Activated T-helper 17 cell treated with anti-CD3 and anti-CD28 coated beads, Interleukin-2, amount 50 U/mL, for 72 hours (primary cell): ENCODE measurements at places on chromosomes 16 and 17.
A peak's percentile ranks its signal among the peaks of the same experiment; 100 is the strongest.

- no peak overlapping the region for H3K27ac ChIP-seq
- no peaks in the 10 kb centered on the region for H3K36me3 ChIP-seq
- H3K4me1 ChIP-seq, result no peaks in the 10 kb centered on the region
- ATAC-seq, result no peak
Observed at GRCh38 chr16:26889740-26890139, 177.0 kb upstream of the C16orf82 start.

GRCh38 chr17:68927516-68927915, 27.7 kb downstream of the ABCA8 start:
- no peaks in the 10 kb centered on the region for H3K36me3 ChIP-seq
- peaks cover 7% of the 10 kb centered on the region for H3K27me3 ChIP-seq
- no peak overlapping the region for H3K27ac ChIP-seq
- no peak for ATAC-seq
- H3K4me1 ChIP-seq, result no peaks in the 10 kb centered on the region

- H3K4me1 ChIP-seq, result no peaks in the 10 kb centered on the region
- H3K4me3 ChIP-seq, result no peak overlapping the region
- ATAC-seq, result no peak
- H3K27ac ChIP-seq, result no peak overlapping the region
- H3K27me3 ChIP-seq, result peaks cover 11% of the 10 kb centered on the region
- H3K36me3 ChIP-seq, result no peaks in the 10 kb centered on the region
Observed at GRCh38 chr17:70072546-70073309, 2.3 kb upstream of the KCNJ16 start.

GRCh38 chr16:70294385-70295025, 4.5 kb upstream of the DDX19B start:
- ATAC-seq, result no peak
- no peaks in the 10 kb centered on the region for H3K27me3 ChIP-seq
- peaks cover 7% of the 10 kb centered on the region for H3K4me1 ChIP-seq
- no peak overlapping the region for H3K4me3 ChIP-seq

DNA sequence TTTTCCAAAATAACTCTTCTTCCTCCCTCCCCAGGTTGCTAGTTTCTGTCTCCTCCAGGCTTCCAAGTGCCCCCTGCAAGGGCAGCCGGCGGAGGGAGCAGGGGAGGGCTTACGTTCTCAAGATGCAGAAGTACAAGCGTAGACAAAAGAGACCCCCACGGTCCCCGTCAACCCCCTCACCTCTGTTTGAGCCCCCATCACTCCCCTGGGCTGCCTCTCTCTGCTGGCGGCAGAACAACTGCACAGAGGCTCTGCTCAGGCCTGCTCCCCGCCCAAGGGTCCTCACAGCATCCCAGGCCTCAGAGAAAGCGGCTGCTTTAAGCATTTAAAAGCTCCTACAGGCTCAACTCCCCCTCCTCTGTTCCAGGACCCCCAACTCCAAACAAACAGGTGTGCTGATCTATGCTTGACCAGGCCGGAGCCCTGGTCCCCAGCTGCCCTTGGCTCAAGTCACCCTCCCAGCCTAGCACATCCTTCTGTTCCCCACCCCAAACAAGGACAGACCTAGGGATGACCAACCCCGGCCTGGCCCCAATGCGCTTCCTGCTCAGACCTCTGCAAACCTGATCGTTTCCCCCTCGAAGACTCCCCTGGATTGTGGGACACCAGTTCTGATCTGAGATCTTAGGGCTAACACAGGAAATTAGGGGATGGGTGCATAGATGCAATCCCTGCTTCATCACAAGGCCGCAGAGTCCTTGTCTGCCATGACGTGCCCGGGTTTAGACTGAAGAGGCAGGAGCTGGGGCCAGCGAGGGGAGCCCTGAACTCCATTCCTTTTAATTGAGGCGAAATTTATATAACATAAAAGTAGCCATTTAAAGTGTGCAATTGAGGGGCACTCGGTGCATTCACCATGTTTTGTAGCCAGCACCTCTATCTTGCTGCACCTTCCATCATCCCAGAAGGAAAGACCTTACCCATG, 17.2 kb upstream of the RBFOX3 start:
- H3K36me3 ChIP-seq, result no peaks in the 10 kb centered on the region
- H3K4me3 ChIP-seq, result no peak overlapping the region
- ATAC-seq, result no peak
- peaks cover 23% of the 10 kb centered on the region for H3K27me3 ChIP-seq
- H3K4me1 ChIP-seq, result no peaks in the 10 kb centered on the region

DNA sequence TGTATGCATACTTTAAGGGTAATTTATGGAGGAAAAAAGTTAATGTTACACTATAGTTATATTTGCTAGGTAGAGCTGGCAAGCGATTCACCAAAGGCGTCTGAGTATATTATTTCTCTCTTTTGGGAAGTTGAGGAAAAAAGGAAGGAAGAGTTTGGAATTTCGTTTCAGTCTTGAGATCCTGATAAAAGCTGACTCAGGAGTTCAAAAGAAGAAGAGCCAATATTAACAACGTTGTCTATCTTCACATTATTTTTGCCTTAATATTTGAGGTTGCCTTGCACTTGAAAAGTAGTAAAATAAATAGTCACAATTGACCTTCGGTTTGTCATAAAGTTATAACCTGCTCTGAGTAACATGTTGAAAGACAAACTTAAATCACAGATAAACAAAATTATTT, 888.6 kb downstream of the KCNJ2 start:
- peaks cover 3% of the 10 kb centered on the region for H3K27me3 ChIP-seq
- H3K4me3 ChIP-seq, result no peak overlapping the region
- H3K4me1 ChIP-seq, result no peaks in the 10 kb centered on the region
- no peak for ATAC-seq
- H3K36me3 ChIP-seq, result no peaks in the 10 kb centered on the region

DNA sequence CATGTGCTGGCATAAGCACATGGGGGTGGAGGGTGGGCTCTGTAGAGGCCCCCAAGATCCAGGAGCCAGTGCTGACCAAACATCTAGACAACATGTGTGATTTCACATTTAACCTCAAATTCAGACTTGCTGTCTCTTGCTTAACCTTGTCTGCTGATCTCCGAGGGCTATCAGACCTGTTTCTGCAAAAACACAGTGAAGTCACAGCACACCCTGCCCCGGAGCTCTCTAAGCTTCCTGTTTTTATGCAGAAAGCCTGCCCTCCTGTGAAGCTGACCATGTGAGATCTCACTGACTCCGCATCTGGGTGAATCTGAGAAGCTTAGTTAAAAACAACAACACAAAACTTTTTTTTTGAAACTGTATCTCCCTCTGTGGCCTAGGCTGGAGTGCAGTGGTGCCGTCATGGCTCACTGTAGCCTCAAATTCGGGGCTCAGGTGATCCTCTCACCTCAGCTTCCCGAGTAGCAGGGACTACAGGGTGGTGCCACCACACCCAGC, 6.6 kb upstream of the DPEP2 start:
- ATAC-seq, result peak; percentile 90
- peak overlapping the region; percentile 95 for H3K27ac ChIP-seq
- no peaks in the 10 kb centered on the region for H3K27me3 ChIP-seq

DNA sequence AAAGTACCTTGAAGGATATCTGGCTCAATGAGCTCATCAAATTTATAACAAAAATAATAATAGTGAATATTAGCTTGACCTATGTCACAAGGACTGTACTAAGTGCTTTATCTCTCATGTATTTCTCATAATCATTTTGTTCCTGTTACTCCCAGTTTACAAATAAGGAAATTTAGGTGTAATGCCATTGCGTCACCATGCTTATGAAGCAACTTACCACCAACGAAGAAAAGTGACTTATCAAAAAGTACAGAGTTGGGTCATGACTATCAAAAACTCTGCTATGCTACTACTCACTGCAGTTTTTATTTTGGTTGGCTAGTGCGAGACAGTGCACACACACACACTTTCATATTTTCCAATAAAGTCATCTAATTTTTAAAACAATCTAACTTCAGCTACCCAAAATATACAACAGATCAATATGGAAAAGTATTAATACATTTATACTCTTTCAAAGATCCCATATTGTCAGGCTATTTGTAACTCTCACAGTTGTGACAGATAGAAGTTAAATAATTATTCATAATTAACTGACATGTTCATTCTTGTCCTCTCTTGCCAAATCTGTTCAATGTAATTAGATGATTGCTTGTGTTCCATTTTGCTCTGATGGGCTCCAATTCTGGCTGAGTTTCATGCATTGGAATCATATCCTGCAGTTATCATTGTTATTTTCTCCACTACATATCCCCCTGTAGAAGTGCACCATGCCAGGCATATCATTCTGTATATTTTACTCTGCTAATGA, 119.4 kb downstream of the KCNJ2 start:
- H3K27ac ChIP-seq, result no peak overlapping the region
- H3K4me3 ChIP-seq, result no peak overlapping the region
- H3K36me3 ChIP-seq, result no peaks in the 10 kb centered on the region
- no peak for ATAC-seq

DNA sequence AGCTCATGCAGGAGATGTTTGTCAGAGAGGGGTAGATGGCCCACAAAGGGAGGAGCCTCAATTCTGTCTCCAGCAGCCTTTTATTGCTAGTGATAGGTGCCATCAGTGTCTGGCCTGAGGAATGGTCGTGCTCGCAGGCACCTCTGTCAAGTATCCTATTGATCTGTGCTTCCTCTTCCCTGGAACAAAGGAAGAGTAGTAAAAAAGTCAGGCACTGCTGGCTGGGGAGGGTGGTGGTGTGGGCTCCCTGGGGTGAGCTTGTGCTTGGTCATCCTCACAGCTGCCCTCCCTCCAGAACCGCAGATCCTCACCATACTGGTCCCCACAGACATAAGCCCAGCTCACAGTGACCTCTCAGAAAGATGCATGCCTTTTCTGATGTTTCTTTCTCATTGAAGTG, 15.0 kb upstream of the SALL1 start:
- no peak overlapping the region for H3K27ac ChIP-seq
- no peaks in the 10 kb centered on the region for H3K27me3 ChIP-seq
- ATAC-seq, result no peak
- no peak overlapping the region for H3K4me3 ChIP-seq
- no peaks in the 10 kb centered on the region for H3K4me1 ChIP-seq
- H3K36me3 ChIP-seq, result no peaks in the 10 kb centered on the region

- H3K27me3 ChIP-seq, result no peaks in the 10 kb centered on the region
- no peak for ATAC-seq
- H3K27ac ChIP-seq, result no peak overlapping the region
- peaks cover 6% of the 10 kb centered on the region for H3K36me3 ChIP-seq
- peaks cover 26% of the 10 kb centered on the region for H3K4me1 ChIP-seq
- no peak overlapping the region for H3K4me3 ChIP-seq
Observed at GRCh38 chr17:3768769-3769168, 32.2 kb downstream of the ITGAE start.
